ENCODE measurements at places on chromosomes 5 and 9.

GRCh38 chr5:180006141-180006540 lies 65.4 kb downstream of the RNF130 start:
- DNase-seq = no peak

GRCh38 chr5:133993185-133993936 lies 11.4 kb downstream of the VDAC1 start:
- no peak for DNase-seq

DNA sequence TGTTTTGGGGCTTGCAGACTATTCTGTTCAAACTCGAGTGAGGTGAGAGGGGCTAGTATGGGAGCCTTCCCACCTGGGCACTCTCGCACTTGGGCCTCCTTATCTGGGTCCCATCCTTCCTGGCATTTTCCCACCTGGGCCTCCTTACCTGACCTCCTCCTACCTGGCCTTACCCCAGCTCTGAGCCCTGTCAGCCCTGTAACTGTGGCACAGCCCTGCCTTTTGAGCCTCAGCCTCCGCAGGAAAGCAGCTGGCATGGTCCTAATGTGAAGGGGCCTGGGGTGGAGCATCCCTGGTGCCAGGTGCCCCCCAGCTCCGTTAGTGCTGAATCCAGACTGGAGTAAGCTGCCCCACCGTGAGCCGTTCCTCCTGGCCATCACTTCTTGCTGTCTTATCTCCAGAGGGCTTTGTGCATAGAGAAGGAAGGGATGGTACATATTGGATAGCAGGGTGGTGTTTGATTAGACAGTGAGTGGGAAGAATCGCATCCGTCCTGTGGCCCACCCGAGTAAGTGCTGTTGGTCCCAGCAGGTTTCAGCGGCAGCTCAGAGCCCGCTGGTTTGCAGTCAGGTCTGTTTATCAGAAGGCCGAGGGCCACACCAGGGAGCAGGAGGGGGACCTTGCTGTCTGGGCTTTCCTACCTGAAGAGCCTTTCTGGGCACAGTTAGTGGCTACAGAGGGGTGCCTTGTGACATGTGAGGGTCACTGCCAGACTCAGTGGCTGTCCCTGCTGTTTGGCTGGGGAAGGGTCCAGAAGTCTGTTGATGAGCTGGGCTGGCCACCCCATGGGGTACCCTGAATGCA lies 76.5 kb downstream of the WNK2 start:
- DNase-seq = no peak

DNA sequence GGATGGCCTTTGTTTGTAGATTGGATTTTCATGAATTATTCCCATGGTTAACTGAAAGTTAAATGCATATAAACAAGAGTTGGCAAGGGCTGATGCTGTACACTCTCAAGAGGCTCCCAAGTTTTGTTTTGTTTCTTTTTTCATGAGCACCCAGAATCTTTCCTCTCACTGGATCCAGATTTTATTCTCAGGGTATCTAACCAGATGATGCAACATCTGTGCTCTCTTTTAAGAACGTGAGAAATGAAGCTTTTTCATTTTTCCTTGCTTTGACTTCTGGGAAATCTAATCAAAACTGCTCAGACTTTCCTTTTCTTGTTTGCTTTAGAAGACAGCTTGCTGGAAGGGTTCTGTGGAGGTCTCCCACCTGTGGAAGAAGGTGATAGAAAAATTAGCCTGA lies 142.7 kb upstream of the SLC12A2 start:
- DNase-seq = no peak

DNA sequence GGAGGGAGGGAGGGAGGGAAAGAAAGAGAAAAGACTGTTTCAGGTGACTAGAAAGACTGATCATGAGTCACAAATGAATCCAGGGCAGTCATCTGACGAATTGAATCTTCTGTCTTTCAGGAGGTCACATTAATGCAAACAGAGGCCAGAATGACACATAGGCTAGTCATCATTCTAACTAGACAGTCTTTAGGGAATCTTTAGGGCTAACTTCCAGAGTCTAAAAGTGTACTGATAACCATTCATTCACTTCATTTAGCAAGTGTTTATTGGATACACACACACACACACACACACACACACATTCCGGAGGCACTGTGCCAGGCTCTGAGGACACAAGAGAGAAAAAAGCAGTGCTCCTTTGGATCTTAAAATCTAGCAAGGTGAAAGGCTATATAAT lies 156.7 kb downstream of the EBF1 start:
- DNase-seq = no peak
